ENCODE measurements at places on chromosomes 12 and 14.
A peak's percentile ranks its signal among the peaks of the same experiment; 100 is the strongest.

DNA sequence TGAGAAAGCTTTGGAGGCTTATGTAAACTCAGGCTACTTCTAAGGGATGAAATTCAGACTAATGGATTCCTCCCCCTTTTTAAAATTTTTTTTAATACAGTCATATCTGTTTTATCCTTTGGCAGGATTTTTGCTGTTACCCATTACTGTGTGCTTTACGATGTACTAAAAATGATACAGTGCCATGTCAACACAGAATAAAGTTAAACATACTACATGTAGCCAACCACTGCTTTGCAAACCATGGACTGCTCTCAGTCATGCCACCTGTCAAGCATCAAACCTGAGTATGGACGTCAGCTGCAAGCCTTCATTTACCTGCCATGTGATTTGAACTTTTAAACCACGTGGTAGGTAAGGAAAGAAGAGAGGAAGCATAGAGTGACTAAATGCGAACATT is 325.8 kb downstream of the FUT8 start:
- DNase-seq, result no peak

DNA sequence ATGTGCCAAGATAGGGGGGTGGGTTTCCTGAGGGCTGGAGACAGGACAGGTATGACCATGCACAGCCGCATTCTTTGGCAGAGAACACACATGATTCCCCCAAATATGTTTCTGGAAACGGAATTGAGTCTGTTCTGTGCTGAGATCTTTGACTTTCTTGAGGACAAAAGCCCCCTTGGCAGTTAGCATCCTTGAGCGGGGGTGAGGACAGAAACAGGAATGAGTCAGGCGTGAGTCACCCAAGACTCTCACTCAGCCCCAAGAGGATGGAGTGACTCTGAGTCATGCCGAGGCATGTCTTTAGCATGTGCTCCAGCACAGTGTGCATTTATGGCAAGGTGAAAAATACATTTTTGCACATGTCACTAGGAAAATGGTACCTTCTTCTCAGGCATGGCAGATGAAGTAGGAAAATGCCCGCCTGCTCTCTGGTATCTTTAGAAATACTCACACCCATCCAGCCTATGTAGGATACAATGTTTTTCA is 52.1 kb downstream of the DAD1 start:
- peak; percentile 69 for DNase-seq

- no peak for DNase-seq
Measured at GRCh38 chr14:24172871-24173281, 996 bp downstream of the REC8 start.

DNA sequence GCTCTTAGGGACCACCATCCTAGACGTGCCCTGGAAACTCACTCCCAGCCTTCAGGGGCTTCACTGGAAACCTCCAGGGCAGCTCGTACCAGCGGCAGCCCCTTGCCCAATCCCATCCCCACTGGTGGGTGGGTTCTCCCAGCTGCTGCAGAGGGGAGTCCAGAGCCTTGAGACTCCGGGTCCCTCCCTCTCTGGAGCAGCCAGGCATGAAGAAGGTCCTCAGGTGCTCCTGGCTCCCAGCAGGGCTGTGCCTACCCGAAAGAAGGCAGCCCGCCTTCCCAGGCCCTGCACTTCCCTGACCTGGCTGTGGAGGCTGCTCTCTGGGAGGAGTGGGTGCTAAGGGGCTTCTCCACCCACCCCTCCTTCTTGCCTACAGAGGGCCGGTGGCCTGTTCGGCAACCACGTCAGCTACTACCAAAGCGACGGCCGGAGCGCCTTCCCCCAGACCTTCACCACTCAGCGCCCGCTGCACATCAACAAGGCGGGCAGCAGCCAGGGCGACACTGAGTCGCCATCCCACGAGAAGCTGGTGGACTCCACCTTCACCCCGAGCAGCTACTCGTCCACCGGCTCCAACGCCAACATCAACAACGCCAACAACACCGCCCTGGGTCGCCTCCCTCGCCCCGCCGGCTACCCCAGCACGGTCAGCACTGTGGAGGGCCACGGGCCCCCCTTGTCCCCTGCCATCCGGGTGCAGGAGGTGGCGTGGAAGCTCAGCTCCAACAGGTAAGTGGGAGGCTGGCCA is 115.5 kb upstream of the FKBP4 start:
- DNase-seq, result no peak

- DNase-seq, result no peak
Measured at GRCh38 chr14:61280092-61280525, 1.0 kb downstream of the TMEM30B start.

DNA sequence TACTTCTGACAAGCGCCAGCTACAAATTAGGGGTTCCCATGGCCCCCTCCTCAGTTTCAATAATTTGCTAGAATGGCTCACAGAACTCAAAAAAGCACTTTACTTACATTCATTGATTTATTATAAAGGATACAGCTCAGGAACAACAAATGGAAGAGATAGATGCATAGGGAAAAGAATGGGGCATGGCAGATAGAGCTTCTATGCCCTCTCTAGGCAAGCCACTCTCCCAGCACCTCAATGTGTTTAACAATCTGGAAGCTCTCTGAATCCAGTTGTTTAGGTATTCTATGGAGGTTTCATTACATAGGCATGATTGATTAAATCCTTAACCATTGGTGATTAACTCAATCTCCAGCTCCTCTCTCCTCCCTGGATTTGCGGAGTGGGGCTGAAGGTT is 184.5 kb upstream of the DAAM1 start:
- no peak for DNase-seq

DNA sequence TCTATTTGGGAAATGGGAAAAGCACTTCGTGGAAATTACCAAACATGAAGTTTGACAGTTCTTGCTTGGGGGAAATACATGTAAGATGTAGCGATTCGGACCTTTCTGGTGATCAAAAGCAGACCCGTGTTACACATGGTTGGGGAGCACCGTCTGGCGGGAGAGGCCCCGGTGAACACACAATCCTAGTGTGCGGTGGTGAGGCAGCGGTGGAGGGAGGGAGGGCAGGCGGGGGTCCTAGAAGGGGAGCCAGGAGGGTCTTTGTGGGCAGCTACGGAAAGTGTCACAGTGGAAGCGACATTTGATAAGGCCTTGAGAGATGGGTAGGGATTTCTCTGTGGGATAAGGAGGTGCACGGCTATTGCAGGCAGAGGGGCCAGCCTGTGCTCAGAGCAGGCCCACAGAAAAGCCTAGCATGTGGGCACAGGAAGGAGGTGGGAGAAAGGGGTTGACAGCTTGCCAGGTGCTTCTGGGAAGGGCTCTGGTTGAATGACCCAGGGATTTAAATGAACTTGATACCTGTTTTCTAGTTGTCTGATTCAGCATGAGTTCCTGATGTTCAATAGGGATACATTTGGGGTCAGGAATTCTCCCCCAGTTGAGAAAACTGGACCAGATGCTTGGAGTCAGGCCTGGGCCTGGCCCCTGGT is 7.2 kb downstream of the MVK start:
- DNase-seq, result no peak

DNA sequence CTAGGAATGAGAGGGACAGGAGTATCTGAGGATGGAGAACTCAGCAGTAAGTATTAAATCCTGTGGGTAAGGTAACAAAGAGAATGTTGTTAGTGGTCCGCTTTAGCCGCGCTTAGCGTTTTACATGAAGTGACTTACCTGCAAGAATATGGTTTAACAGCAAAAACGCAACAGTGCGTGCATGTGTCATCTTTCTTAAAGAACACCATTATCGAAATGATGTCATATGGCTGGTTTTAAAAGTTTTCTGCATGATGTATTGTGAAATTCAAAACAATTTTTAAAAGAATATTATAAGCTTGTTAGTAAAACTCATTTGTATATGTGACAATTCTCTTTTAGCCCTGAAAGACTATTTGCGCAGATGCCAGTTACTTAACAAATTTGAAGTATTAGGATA is 1.7 kb downstream of the LEMD3 start:
- no peak for DNase-seq

DNA sequence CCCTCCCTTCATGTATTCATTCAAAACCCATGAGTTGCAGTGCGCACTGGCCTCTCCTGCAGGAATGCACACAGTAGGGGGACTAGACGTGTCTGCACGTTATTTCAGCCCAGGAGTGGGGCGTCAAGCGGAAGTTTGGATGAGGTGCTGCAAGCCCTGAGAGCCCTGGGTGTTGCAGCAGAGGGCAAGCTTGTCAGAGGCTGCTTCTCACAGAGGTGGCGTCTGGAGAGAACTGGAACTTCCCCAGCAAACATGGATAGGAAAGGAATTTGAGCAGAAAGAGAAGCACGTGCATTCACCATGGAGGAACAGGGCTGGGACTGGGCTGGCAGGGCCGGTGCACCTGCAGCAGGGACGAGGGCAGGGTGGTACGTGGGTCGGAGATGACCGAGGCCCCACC is 64.9 kb downstream of the TECPR2 start:
- no peak for DNase-seq

DNA sequence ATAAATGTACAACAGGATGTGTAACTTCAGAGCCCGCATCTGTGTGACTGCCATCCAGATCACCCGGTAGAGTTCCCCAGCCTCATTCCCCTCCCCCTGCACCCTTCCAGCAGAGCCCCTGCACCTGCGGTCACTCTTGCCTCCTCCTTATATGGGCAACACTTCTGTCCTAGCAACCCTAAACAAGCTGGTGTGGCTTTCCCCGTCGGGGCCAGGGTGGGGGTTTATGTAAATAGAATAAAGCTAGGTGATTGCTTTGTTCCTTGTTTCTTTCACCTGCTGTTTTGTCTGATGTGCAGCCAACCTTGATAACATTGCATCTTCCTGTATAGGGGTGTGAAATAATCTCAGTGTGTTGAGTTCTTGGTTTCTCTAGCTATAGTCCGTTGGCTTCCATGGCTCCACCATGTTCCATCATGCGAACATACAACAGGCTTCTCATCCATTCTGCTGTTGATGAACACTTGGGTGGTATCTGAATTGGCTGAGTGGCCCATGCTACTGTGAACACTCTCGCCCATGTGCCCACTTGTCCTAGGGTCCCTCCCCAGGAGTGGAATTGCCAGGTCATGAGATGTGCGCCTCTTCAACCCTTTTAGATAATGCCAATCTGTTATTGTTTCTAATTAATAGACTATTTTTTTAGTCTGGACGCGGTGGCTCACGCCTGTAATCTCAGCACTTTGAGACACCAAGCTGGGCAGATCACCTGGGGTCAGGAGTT is 102.2 kb downstream of the KIF26A start:
- DNase-seq, result no peak

GRCh38 chr12:15289192-15289591 is 33.1 kb upstream of the PTPRO start:
- DNase-seq, result no peak

DNA sequence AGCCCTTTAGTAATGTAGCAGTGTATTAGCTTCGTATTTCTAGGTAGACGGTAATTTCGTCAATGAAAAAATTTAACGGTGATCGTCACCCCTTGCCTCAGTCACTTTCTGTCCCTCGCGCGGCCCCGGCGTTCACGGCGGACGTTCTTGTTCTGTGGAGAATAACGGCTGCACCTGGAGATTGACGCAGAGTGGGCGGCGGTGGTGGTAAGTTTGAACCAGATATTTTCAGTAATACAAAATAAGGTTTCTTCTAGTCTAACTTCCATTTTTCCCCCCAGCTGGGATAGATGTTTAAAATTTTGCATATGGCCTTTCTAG is 341 bp downstream of the ZNF10 start:
- DNase-seq, result no peak

DNA sequence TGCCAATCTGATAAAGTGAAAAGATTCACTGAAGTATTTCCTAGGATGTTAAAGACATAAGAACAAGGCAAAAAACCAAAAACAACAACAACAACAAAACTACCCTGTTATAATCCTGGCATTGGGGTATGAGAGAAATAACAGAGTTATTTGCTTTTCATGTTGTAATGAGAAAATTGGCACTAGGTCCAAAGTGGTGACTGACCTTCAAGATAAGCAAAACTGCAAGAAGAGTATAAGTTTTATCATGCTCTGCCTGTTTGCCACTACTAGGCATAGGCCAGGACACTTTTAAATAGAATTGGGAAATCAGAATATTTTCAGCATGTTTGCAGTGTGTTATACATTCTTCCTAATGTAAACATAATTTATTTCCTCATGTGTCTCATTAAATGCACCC is 140.1 kb upstream of the CPM start:
- no peak for DNase-seq

DNA sequence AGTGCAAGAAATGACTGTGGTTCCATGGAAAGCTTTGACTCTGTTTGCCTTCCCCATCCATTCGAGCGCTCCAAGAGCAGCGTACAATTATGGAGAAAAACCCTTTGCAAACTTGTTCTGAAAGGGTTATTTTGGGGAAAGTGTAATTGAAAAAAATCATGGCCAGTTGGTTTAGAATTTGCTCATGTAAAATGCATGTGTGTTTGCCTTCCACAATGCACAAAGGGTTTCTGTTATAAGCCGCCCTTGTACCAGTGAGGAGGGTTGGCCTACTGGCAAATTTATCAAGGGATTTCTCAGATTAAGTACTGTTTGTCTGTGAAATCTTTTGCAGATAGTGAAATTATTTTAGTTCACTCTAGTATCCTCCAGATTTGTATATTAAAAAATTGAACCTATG is 62.7 kb upstream of the PELI2 start:
- no peak for DNase-seq

Measured in AG09309 (cell line).